ENCODE measurements at places on chromosomes 16 and 17. TPM values are rescaled to one million over a fixed set of nuclear protein-coding genes. Genes with fewer than 3 reads are reported as not detected.

MYH13 gene
- total RNA-seq = not detected

VMO1 gene
- 0.51 TPM for total RNA-seq

NPIPA3 gene
- total RNA-seq = 0.28 TPM

ATP6V0A1 gene
- total RNA-seq = 42.9 TPM

CLEC10A gene
- 1.5 TPM for total RNA-seq

TGFB1I1 gene
- 51.2 TPM for total RNA-seq

PRAC1 gene
- not detected for total RNA-seq

TAT gene
- not detected for total RNA-seq

CX3CL1 gene
- 3.3 TPM for total RNA-seq

CCL3 gene
- not detected for total RNA-seq

HSF4 gene
- total RNA-seq = 2.0 TPM

MYL4 gene
- total RNA-seq = 1.5 TPM

QPRT gene
- 0.28 TPM for total RNA-seq

ANKRD40CL gene
- total RNA-seq = not detected

KCNJ2 gene
- total RNA-seq = 11.6 TPM

NOL11 gene
- 32.3 TPM for total RNA-seq

ENDOV gene
- total RNA-seq = 19.5 TPM

ST6GALNAC2 gene
- total RNA-seq = 0.51 TPM

P2RX1 gene
- total RNA-seq = not detected

LITAFD gene
- not detected for total RNA-seq

CNEP1R1 gene
- total RNA-seq = 21.3 TPM

ZNF263 gene
- total RNA-seq = 57.5 TPM

FOXF1 gene
- 0.14 TPM for total RNA-seq

RRAD gene
- total RNA-seq = 0.84 TPM

CDRT15L2 gene
- not detected for total RNA-seq

TP53TG3 gene
- not detected for total RNA-seq

NACA2 gene
- total RNA-seq = not detected

NTHL1 gene
- 32.3 TPM for total RNA-seq

HYDIN gene
- 0.17 TPM for total RNA-seq

NPW gene
- total RNA-seq = 0.17 TPM

PKD1 gene
- total RNA-seq = 77.1 TPM

ICAM2 gene
- 443 TPM for total RNA-seq

DPEP2 gene
- total RNA-seq = 2.9 TPM

CACNG1 gene
- not detected for total RNA-seq

TBX21 gene
- not detected for total RNA-seq

KCNH6 gene
- 0.05 TPM for total RNA-seq

ARL5C gene
- total RNA-seq = not detected

NAA60 gene
- total RNA-seq = 19.9 TPM

USH1G gene
- total RNA-seq = not detected

CCL15 gene
- not detected for total RNA-seq

TCAP gene
- 0.60 TPM for total RNA-seq

KLHL10 gene
- total RNA-seq = not detected

SMCR8 gene
- total RNA-seq = 28.8 TPM

SLC38A8 gene
- not detected for total RNA-seq

Measured in dermis blood vessel endothelial cell (primary cell).